ENCODE measurements at places on chromosomes 1 and 21.

DNA sequence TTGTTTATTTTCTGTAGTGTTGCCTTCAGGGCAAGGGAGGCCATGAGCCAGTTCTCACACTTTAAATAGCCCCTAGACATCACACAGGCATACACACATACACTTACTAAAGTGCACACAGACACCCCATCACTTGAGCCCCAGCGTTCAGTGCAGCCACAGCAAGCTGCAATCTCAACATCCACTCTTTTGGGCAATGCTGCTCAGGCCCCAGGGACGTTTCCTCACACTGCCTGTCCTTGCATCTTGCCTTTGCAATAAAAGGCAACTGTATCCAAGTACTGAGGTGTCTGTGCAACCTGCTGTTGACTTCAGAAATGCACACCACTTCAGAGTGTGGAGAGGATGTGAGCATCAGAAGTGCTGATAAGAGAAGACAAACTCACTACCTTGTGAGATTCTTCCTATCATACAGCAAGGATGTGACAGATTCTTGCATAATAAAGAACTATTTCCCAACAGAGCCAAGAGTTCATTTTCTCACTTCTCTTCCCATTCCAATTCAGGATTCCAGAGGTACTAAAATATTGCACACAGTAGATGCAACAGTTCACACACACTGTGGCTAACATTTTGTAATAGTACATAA, 36.2 kb downstream of the IRF2BP2 start:
- DNase-seq = no peak

DNA sequence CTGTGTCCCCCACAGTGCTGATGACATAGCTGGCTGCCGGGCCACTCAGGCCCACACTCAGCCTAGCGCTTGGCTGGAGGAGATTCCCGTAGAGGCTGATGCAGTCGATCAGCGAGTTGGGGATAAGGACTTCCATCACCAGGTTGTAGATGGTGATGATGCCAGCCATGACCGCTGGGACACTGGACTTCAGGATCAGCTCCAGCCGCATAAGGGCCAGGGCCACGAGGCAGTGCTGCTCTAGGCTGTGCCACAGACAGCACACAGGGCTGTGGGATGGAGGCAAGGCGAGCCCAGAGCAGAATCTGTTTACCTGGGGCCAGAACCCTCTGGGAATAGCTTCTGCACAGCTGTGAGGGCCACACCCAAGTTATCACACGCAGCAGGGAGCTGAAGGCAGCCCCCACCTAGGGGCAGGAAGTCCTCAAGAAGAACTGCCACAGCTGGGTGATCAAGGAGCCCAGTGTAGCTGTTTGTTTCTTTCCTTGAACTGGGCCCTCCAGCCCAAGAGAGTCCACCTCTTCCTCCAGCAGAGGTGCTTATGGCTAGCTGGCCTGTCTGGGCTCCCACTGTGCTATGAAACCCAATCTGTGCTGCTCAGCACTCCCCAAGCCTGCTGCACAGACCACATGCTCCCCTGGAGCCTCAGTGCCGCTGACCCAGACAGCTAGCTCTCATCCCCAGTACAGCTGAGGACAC, 6.2 kb downstream of the SLC2A1 start:
- peak; percentile 61 for DNase-seq

DNA sequence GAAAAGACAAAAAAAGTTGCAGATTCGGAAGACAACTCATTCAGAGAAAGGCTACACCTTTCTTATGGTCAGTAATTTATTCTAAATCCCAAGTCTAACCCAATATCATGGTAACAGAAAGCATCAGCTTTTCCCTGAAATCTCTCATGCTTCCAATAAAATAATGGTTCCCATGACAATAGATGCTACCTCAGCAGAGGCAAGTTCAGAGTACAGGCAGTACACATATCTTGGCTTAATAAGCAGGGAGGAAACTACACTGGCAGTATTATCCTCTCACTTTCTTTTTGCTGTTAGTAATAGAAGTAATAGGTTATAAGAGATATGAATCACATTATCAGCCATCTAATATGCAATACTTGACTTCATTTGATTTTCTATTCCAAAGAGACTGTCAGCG, 137.1 kb downstream of the DPYD start:
- DNase-seq = no peak

DNA sequence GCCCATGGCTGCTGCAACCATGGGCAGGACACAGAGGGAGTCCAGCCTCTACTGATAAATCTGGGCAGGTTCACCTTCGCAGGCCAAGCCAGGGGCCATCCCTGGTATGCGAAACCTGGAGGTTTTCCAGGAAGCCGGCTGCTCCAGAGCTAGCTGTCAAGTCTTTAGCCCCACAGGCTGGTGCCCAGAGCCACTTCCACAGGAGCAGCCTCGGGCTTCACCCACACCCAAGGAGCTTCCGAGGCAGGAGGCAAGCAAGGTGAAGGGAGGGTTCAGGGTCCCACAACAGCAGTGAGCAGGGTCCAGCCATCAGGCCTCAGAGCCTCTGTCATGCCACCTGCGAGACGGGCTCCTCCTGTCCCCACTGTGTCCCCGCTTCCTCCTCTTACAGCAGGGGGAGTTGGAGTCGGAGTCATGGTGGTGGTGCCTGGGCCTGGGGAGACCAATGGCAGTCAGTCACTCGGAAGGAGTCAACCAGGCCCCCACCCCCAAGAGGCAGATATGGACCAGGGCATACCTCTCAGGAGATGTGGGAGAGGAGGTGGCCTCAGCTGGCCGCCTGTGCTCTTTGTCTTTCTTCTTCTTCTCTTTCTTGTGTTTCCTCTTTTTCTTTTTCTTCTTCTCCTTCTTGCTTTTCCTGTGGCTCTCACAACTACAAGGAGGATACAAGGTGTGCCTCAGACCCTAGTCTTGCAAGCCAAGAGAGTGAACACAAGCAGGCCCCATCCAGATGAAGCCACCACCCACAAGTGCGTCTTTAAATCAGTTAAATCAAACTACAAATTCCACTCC, 2.1 kb downstream of the C1orf35 start:
- peak; percentile 18 for DNase-seq

DNA sequence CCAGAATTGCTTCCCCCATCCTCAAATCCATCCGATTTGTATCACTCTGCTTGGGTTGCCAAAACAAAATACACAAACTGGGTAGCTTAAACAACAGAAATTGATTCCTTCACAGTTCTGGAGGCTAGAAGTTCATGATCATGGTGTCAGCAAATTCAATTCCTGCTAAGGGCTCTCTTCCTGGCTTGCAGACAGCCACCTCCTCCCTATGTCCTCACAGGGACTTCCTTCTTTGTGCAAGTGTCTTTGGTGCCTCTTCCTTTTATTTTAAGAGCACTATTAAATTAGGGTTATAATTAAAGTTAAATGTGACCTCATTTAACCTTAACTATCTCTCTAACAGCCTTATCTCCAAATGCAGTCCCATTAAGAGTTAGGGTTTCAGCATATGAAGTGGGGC, 112.8 kb downstream of the PLPP3 start:
- no peak for DNase-seq

- peak; percentile 23 for DNase-seq
These were observed 46.5 kb downstream of the NCF2 start for GRCh38 chr1:183543619-183544204.

- DNase-seq = no peak
These were observed 34.7 kb downstream of the S100A10 start for GRCh38 chr1:151958959-151959358.

DNA sequence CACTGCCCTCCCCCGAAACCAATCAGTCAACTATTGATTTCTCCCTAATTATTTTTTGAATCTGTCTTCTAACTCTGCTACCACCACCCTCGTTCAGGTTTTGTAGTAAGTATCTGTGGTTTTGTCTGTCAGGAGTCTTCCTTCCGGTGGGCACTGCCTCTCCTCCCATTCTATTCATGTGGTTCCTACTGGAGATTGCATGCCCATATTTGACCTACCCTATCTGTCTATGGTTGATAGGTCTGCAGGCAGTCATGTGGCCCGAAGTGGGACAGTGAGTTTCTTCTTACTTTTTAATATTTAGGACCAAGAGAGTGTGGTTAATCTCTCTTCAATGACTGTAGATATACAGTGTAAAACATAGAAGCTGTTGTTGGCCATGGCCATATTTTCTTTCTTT, 17.8 kb upstream of the MAST2 start:
- DNase-seq = no peak

DNA sequence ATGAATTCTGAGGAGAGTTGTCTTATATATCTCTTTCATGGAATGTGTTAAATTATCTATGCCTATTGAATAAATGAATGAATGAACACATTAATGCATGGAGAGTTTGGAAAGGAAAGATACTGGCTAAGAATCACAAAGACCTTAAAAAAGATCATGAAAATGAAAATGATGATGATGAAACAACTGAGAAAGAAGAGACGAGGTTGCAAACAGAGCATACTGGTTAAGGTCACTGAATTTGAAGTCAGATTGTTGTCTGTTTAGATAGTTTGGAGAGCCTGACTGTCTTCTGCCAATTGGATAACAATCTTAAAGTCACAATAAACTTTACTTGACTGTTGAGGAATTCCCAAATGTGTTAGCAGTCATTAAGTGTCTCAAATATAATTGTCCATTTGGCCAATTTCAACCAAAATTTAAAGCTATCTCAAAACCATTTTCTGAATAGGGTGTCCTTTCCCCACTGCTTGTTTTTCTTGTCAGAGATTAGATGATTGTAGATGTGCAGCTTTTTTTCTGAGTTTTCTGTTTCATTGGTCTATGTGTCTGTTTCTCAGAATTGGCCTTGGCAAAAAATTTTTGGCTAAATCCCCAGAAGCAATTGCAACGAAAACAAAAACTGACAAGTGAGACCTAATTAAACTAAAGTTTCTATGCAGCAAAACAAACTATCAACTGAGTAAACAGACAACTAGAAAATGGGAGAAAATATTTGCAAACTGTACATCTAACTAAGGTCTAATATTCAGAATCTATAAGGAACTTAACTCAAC, 132.2 kb downstream of the PTGER3 start:
- no peak for DNase-seq

DNA sequence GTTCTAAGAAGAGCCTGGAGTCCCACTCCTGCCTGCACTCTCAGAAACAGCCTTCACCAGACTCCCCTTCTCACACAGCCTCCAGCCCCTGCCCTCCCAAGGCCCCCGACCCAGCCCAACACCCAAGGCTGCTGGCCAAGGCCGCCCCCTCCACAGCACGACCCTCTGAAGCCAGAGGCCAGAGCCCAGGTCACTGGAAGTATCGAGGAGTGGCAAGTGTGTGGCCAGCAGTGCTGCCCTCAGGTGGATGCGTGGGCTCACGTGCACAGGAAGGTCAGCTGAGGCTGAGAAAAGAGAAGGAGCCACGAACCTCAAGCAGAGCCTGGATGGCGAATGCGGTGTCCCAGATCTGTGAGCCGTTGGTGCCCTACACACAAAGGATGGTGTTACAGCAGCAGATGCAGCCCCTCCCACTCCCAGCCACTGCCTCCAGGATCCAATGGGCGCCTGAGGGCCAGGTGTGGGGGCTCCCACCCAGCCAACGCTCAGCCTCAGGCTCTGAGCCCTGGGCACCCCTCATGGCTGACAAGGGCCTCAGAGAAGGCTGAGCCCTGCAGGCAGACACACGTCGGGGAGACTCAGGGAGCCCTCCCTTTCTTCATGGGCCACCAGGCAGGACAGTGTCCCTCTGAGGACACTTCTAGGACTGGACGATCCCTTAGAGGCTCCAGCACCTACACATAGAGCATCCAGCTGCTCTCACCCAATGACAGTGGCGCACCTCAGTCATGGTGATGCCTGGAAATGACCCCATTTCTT, 18.0 kb downstream of the LSS start:
- DNase-seq = no peak

DNA sequence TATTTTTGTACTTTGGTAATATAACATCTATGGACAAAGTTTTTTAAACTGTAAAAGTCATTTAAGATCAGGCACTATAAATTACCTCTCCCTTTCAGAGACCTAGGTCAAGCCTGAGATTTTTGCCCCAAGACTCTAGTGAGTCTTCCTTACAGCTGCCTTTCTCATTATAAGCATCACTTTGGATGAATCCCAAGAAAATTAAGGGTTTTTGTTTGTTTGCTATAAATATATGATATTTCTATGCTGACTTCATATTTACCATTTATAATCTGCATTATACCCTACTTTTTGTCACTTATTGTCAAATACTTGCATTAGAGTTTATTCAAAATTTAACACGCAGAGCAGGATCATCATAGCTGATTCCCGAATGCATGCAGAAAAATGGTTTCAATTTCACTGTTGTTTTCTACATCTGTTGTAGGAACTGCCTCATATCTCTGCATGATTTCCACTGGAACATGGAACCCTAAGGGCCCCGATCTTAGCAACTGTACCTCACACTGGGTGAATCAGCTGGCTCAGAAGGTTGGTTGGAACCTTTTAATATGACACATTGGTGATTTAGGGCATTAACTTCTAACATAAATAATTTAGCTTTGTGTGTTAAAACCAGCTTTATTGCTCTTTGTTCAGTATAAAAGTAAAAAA, 150.0 kb downstream of the ADGRL2 start:
- DNase-seq = no peak

GRCh38 chr1:182145441-182145840, 83.9 kb upstream of the ZNF648 start:
- no peak for DNase-seq

- no peak for DNase-seq
These were observed 14.9 kb downstream of the MAPKAPK2 start for GRCh38 chr1:206699626-206700025.

DNA sequence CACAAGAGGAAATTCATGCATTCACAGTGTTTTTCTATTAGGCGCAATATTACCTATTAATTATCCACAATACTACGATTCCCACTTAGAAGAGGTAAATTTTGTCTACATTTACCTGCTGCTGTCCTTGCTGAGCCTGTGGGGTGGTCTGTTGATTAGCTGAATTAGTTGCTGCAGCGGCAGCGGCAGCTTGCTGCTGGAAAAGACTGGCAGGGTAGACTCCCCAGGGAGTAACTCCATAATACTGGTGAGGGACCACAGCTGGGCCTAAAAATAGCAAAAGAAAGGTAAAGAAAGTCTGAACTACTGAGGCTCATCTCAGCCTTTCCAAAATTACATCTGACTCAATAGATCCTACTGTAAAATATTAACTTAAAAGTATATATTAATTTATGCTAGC, 66.0 kb upstream of the SDC3 start:
- DNase-seq = no peak

DNA sequence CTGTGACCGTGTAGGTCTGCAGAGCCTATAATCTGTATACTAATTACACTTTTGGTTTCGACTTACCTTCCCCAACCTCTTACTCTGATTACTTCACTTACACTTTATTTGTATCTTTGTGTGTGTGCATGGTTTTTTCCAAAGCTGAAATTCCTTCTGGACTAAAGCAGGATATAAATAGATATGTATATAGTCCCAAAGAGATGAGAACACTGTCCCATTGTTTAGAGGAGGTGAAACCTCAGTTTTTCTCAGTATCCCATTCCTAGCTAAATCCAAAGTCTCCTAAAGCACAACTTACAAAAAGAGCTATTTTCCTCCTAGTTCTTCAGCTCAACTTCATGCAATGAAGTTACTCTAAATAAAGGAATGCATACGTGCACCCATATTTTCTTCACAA, 442.2 kb downstream of the SMYD3 start:
- no peak for DNase-seq

GRCh38 chr1:5164158-5164557, 509.7 kb downstream of the AJAP1 start:
- no peak for DNase-seq
